ENCODE measurements at places on chromosomes 16 and 17. TPM values are rescaled to one million over a fixed set of nuclear protein-coding genes. Genes with fewer than 3 reads are reported as not detected.

ST3GAL2 gene
- total RNA-seq: 17.8 TPM

GRAPL gene
- not detected for total RNA-seq

NOXO1 gene
- total RNA-seq: not detected

DHX58 gene
- total RNA-seq: 15.0 TPM

CDRT15 gene
- total RNA-seq: not detected

TSNAXIP1 gene
- 1.2 TPM for total RNA-seq

PPY gene
- not detected for total RNA-seq

LRRC75A gene
- total RNA-seq: 1.6 TPM

KRT36 gene
- not detected for total RNA-seq

CCL8 gene
- 0.97 TPM for total RNA-seq

SMIM5 gene
- 0.22 TPM for total RNA-seq

PRAC1 gene
- total RNA-seq: not detected

EVPLL gene
- total RNA-seq: not detected

HES7 gene
- not detected for total RNA-seq

BLTP2 gene
- 156 TPM for total RNA-seq

SYNRG gene
- 25.1 TPM for total RNA-seq

LDHD gene
- total RNA-seq: 2.8 TPM

PDK2 gene
- 32.4 TPM for total RNA-seq

GRN gene
- total RNA-seq: 131 TPM

RANBP10 gene
- total RNA-seq: 4.8 TPM

PRSS21 gene
- not detected for total RNA-seq

STUB1 gene
- 78.9 TPM for total RNA-seq

ZG16B gene
- 3.7 TPM for total RNA-seq

MPP2 gene
- total RNA-seq: 3.9 TPM

DNAH2 gene
- 0.11 TPM for total RNA-seq

GPR179 gene
- under 0.01 TPM for total RNA-seq

VTN gene
- 0.65 TPM for total RNA-seq

WDR90 gene
- total RNA-seq: 9.4 TPM

CCL3 gene
- not detected for total RNA-seq

FMNL1 gene
- 4.1 TPM for total RNA-seq

GPR139 gene
- total RNA-seq: not detected

FBXL16 gene
- under 0.01 TPM for total RNA-seq

SERPINF2 gene
- total RNA-seq: 0.11 TPM

TMC6 gene
- 1.3 TPM for total RNA-seq

METTL2A gene
- total RNA-seq: 27.0 TPM

ITGA2B gene
- total RNA-seq: 0.39 TPM

ETV4 gene
- 0.26 TPM for total RNA-seq

SEPTIN12 gene
- total RNA-seq: not detected
